Renal cortical epithelial cell (primary cell): ENCODE measurements at places on chromosomes 5 and 9. TPM values are rescaled to one million over a fixed set of nuclear protein-coding genes. Genes with fewer than 3 reads are reported as not detected.

The FGF18 gene
- 0.35 and 1.4 TPM in 2 replicates for total RNA-seq

The GABRB2 gene
- not detected in 2 replicates for total RNA-seq

The NEUROG1 gene
- not detected in 2 replicates for total RNA-seq

The PCDHGB7 gene
- total RNA-seq, result 1.7 and 10.4 TPM in 2 replicates

The SLC9A3 gene
- total RNA-seq, result 0.35 and 1.6 TPM in 2 replicates
